ENCODE measurements at places on chromosomes 1 and 21.

- no peak for DNase-seq
Observed at GRCh38 chr1:231139659-231140654, 21.9 kb upstream of the TRIM67 start.

- DNase-seq: no peak
Observed at GRCh38 chr1:9038338-9038650, 12.1 kb upstream of the SLC2A7 start.

- DNase-seq: no peak
Observed at GRCh38 chr1:162166917-162167615, 97.6 kb downstream of the NOS1AP start.

DNA sequence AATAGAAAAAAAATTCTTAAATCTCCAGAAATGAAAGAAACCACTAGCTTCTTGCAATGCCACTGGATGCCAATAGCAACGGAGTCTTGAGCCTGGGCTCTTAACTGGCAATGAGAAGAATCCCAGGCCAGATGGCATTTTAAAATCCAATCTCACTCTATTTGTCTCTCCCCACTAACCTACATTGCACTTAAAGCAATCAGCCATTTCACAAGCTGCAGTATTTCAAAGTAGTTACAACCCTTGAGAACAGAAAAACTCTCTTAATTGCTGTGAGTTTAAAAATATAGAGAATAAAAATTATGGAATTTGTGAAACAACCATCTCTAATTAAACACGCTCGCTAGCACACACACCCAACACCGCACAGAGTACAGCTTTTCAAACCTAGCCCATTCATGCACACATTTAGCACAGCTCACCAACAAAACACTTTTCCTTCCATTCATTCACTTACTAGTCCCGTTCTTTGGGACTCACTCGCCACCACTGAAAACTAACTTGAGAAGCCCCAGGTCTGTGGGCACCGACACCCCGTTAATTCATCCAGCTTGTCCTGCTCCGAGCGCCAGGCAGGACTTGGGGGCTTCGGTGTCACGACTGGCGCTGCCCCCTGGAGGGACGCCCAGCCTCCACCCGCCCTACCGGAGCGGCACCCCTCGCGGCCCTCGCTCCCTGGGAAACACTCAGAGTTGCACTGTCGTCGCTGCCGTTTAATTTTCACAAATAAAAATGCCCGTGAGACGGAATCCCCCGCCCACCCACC, 1.0 kb downstream of the DDAH1 start:
- no peak for DNase-seq

DNA sequence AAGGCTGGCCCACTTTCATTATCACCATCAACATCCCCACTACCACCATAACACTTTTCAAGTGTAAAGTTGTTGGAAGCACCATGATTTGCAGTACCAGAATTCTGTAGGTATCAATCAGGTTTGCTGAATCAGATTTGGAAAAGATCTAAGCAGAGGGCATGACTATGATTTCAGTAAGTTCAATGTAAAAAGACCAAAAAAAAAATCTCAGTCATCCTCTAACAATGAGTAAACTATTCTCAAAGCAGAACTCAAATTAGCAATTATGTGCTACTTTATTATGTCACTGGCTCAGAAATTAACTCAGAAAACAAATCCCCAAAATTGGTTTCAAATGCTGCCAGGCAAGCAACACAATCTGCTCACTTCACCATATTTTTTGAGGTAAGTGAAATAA, 187.8 kb upstream of the HP1BP3 start:
- no peak for DNase-seq

DNA sequence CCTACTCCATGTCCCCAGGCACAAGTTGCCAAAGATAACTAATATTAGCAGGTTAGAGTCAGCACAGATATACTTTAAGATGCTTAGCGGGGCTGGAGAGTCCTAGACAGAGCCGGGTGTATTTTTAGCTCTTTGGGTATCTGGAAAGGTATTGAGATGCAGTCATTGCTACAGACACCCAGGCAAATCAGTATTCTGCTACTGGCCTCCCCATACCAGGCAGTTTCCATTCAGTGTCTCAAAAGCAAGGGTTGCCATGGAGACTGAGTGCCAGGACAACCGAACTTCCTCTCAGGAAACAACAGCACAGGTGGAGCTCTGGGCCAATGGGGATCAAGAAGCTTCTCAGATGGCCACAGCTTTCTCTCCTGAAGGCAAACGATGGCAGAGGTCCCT, 45.3 kb downstream of the KCNC4 start:
- DNase-seq: no peak

DNA sequence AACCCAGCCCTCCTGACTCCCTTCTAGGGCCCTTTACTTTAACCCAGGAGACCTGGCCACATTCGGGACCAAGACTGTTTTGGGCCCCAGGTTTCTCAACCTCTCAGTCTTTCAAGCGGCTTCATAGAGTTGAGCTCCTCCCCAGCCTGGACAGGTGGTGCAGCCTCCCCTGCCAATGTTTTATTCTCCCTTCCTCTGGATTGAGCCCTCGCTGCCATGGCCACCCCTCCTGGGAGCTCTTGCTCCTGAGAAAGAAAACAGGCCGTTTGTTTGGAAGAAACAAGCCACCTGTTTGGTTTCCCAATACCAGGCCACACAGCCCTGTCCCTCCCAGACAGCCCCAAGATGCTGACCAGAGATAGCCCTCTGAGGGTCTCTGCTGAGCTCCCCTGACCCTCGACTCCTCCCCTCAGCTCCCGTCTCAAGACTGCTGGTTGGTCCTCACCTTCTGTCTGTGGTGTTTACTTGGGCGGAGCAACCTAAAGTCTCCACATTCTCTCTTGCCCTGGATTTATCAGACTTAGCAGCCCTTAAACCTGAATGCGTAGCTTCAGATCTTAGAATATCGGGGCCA, 3.3 kb downstream of the TMEM51 start:
- no peak for DNase-seq

DNA sequence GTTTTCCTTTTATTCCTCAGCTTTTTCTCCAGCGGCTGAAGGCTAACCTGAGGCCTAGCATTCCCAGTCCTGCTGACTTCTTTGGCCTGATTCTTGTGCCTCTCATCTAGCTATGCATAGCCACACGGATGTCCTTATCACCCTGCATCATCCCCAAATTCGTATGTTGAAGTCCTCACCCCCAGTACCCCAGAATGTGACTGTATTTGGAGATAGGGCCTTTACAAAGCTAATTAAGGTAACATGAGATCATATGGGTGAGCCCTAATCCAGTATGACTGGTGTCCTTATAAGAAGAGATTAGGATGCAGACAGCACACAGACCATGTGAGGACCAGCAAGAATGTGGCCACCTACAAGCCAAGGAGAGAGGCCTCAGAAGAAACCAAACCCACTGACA, 44.6 kb downstream of the CDCP2 start:
- no peak for DNase-seq
